Epithelial cell of prostate (primary cell): ENCODE measurements at places on chromosomes 13 and 19.

- no peak for DNase-seq
Measured at GRCh38 chr19:44607049-44607448, 6.3 kb upstream of the IGSF23 start.

- DNase-seq, result no peak
Measured at GRCh38 chr19:4217429-4218264, 11.7 kb upstream of the EBI3 start.

DNA sequence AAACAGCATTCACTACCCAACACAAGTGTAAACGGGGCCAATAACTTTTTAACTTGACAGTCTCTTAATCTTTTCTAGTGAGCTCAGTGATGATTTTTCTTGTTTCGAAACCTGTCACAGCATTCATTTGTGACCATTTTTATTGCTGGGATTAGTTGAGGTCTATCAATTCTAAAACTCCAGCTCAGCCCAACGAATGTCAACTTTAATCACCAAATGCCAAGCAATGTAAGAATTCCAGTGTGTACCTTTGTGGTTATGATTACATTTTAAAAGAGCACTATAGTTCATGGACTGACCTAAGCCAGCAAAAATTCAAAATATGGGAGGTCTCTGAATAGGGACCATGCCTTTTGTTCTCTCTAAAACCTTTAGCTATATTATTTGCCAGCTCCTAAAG is 694.3 kb upstream of the SGCG start:
- no peak for DNase-seq

DNA sequence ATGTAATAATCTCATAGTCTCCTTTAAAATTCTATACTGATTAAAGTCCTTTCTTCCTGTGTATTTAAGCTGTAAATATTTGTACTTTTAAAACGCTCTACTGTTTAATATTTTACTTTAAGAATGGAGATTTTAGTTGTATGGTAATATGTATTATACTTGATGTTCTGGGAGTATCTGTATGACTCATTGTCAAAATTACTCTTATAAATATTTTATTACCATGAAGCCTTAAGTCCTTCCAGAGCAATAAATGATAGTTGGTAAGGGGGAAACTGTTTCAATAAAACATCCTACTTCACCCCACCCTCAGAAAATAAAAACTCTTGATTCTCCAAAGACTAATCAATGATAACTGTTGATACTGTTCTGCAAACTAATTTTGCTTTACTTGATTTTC is 6.4 kb downstream of the PCDH9 start:
- DNase-seq, result no peak

DNA sequence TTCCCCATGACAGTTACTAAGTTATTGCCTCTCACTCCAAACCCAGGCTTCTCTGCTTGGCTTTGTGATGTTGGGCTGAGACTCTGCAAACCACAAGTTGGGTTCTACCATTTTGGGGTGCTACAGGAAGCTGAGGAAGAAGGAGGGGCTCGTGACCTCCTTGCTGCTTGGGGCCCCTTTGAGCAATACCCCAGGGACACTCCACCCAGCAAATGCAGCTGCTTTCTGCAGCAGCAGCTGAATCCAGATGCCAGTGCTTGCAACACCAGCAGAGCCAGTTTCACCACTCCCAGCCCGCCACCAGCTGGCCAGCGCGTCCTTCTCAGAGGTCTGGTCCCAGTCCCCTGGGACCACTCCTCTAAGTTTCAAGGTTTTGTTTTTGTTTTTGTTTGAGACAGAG is 22.0 kb upstream of the UBAC2 start:
- DNase-seq, result no peak

- peak; percentile 37 for DNase-seq
Measured at GRCh38 chr19:38361633-38362075, 12.7 kb upstream of the PSMD8 start.

- DNase-seq, result no peak
Measured at GRCh38 chr19:13255719-13256059, 105.5 kb downstream of the IER2 start.

DNA sequence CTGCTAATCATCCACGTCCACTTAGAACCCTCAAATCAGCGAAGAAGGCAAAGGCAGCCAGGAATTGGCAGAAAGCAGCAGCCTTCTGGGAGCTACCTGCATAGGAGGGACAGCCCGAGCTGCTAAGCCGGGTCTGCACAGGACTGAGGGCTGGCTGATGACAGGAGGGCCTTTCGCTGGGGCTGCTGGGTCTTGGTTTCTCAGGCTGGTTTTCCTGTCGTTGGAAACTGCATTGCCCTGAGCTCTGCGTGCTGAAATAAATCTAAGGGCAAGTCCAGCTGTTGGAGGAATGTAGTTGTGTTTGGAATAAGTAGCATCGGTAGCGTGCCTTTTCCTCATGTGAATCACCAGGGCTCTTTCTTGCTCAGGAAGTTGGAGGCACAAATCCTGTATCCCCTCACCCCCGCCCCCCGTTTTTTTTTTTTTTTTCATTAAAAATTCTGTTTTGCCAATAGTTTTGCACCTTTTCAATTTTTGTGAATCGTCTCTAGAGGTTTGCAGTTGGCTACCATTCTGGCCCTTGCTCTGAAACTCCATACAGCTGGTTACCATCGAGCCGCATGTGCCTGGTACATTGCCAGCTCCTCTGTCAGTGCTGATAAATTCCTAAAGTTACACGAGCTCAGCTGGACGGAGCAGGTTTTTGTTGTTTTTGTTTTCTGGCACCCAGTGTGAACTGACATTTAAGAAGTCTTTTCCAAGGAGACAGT is 193.9 kb upstream of the RNF113B start:
- no peak for DNase-seq

- DNase-seq, result no peak
Measured at GRCh38 chr13:108527844-108528243, 101.6 kb upstream of the MYO16 start.

DNA sequence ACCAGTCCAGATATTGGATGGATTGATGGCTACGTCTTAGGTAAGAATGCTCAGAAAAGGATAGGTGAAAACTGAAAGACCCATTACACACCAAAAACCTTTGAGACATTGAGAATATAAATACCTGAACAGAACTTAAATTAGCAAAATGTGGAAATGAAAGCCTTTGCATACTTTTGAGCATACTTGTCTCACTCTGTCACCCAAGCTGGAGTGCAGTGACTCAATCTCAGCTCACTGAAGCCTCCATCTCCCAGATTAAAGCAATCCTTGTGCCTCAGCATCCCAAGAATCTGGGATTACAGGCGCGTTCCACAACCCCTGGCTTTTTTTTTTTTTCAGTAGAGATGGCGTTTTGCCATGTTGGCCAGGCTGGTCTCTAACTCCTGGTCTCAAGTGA is 695.3 kb downstream of the DACH1 start:
- DNase-seq, result no peak

DNA sequence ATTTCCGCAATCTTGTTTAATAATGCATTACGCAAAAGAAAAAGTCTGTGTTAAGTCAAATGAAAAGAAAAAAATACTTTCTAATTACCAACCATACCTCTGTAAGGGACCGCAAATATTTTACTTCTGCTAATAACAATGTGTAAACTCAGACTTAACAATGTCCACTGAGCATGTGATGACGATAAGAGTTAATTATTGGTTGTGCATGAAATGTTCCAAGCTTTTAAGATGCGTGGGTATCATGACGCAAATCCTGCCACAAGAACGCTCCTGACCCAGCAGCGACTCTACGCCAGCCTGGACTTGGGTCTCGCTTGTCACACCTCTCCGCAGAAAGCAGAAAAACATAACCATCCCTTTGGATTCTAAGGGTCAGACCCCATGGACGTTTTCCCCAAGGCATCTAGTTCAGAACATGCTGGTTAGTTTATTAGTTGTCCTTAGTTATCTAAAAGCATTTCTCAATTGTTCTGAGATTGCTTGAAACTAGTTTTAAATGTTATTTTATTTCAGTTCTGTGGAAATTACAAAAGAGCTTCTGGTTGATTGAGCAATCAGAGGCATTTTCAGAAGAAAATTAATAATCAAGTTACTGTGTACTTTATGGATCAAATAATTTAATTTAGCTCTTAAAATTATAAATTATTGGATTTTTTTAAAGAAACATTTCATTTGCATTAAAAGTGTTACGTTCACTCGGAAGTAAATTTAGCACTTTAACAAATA is 779.9 kb upstream of the ARGLU1 start:
- DNase-seq, result no peak

- no peak for DNase-seq
Measured at GRCh38 chr19:9413240-9413954, 22.0 kb downstream of the ZNF266 start.

DNA sequence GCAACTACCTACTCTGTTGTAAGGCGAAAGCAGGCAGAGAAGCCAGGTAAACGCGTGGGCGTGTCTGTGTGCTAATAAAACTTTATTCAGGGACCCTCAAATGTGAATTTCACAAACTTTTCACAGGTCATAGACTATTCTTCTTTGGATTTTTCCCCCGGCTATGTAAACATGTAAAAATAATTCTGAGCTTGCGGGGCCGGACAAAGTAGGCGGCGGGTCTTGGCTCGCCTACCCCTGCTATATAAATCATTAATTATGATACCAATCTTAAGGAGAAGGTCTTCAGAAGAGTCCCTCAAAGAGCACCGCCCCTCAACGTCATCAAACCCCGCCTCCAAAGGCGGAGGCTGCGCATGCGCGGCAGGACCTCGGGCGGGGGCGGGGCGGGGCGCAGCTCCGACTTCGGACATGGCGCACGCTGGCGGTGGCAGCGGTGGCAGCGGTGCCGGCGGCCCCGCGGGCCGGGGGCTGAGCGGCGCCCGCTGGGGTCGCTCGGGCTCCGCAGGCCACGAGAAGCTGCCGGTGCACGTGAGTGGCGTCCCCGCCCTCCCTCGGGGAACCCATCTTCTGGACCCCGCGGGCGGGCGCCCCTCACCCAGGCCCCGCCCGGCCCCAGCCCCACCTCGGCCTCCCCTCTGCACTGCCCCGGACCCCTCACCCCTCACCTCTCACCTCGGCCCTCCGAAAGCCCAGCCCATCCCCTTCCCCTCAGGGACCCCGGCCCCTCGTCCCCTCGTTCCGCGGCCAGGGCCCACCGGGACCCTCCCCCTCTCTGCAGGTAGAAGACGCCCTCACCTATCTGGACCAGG is at the start of gene SIN3B:
SIN3B (plus strand) TSS at position 389 of the 812 bp plus-strand sequence; CDS start at position 412, 23 bp downstream.
- DNase-seq, result no peak

DNA sequence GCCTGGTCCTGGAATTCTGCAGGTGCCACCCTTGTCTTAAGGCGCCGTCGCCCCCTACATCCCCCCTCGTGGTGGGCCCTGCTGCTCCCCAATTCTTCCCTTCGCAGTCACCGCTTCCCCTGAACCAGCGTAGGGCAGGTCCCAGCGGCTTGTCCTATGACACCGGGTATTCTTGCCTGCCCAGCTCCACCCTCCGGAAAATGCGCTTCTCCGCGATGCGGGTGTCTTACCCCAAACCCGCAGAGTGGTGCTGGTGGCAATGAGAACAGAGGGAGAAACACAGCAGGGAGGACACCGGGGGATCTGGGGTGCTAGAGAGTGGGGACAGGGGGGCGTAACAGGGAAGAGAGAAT is 9.0 kb downstream of the ZNF808 start:
- no peak for DNase-seq

GRCh38 chr13:51041126-51041525 is 69.9 kb downstream of the C13orf42 start:
- DNase-seq, result no peak

DNA sequence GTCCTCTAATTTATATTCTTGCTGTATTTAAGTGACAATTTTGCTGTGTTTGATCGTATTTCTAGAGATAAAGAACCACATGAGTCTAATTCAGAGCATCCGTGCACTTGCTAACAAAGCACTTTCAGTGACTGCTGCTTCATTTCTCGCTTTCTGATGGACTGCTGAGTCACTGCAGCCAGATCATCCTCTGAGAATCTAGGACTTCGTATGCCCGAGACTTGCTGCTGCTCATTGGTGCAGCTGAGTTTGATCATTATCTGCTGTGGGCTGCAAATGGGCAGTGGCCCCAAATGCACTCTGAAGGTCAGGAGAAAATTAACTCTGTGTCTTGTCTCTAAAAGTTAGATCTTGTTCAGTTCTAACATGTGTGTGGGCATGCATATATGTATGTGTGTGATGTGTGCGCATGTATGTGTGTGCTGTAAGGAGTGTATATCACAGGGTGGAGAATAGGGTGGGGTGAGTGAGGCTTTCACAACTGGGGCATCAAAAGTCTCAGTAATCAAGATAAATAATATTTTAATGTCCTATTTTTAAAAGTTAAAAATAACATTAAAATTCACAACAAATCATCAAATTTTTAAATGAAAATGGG is 342.6 kb downstream of the MTUS2 start:
- DNase-seq, result no peak

- no peak for DNase-seq
Measured at GRCh38 chr13:49214917-49215376, 5.2 kb upstream of the MLNR start.

DNA sequence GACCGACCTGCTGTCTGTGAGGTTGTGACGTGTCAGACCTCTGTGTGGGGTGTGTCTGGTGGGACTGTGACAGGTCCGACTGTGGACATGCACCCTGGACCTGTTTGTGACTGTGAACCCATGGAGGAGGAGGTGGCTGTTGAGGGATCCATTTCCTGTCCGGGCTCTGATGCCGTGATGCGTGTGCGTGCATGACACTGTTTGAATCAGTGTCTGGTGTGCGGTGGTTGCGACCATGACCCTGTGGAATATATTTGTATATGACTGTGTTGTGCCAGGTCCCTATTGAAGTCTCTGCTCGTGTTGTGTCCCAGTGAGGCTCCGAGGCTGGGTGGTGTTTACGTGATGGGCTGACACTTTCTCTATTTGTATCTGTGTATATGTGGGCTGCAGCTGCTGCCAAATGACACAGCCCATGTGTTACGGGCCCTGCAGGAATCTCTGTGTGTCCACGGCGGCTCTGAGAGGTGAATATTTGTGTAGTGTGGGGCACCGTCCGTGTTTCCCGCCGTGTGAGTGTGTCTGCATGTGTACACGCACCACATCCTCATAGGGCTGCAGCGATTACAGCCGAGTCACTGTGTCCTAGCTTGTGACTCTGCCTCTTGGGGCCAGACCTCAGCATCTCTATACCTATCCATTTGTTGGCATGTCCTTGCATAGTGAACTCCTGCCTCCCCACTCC is 18.3 kb downstream of the CCDC97 start:
- no peak for DNase-seq

GRCh38 chr19:13794398-13794756 is 866 bp upstream of the ZSWIM4 start:
- DNase-seq, result peak; percentile 55

- no peak for DNase-seq
Measured at GRCh38 chr13:47087241-47087640, 190.4 kb upstream of the HTR2A start.

DNA sequence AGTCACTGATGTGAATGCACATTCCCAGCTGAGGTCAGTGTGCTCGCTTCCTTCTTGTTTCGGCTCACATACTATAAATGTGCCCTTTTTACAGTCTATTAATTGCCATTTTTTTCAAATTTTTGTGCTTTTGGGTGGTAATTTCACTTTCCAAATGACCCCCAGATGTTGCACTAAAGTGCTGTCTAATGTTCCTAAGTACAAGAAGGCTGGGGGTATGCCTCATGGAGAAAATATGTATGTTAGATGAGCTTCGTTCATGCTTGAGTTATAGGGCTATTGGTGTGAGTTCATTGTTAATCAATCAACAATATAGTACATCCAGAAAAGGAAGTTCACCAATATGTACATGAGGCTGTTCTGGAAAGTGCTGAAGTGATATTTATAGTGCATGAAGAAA is 84.7 kb downstream of the KL start:
- DNase-seq, result no peak

GRCh38 chr13:27079421-27079958 is 92.1 kb downstream of the USP12 start:
- no peak for DNase-seq

GRCh38 chr13:27403203-27403678 is 21.2 kb upstream of the GTF3A start:
- no peak for DNase-seq
